SK-MEL-5 (cell line): ENCODE measurements at places on chromosomes 1 and 21. TPM values are rescaled to one million over a fixed set of nuclear protein-coding genes. Genes with fewer than 3 reads are reported as not detected.

- DNase-seq, result no peak
These were observed 341.0 kb downstream of the LMO4 start for GRCh38 chr1:87669674-87670073.

The WNT4 gene
- 0.16 and 0.18 TPM in 2 replicates for total RNA-seq

DNA sequence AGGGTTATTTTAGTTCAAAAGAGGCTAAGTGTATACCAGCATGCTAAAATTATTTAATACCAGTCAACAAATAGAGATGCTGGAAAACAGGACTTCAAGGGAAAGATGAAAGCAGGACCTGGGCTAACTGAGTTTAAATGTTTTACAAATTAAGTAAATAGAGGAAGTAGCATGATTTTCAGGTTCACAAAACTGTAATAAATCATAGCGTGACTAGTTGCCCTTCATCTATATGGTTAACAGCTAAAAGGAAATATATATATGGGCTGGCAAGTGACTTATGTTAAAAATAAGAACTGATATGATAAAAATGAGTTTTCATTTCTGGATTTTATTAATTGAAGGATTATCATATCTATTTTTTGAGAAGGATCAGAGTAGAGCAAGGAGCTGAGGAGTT is 25.6 kb downstream of the DPYD start:
- no peak for DNase-seq

DNA sequence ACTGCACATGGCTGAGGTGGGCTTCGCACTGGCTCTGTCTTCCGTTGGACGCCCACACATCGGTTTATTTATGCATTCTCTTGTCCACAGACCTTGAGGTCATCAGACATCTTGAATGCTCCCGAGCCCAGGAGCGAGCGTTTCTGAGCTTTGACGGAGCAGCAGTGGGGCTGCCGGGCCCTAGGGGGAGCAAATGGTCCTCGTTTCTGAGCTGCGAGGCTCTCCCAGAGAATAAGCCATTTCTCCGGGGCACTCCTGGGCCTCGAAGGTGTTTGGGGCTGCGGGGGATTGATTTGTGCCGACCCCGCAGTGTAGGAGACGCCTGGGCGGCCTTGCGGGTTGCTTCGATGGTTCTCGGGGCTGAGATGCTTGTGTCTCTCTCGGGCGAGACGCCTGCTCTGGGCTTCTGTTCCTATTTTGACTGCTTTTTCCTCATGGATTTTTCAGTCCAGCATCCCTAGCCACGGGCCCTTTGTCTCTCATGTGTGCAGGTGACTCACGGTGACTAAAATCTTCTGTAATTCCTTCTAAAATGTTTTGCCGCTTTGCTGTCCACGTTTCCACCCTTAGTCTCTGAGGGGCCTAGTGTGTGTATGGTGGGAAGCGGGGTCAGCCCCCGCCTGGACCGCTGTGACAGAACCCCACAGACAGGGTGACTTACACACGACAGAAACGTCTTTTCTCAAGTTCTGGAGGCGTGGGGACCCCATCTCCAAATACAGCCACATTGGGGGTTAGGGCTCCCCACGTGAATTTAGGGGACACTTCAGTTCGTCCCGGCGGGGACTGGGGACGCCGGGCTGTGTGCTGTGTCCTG is 62.1 kb downstream of the FAAP20 start:
- DNase-seq, result peak; percentile 21

- DNase-seq, result no peak
These were observed 9.5 kb downstream of the CHIT1 start for GRCh38 chr1:203219934-203220333.

- DNase-seq, result no peak
These were observed 21.4 kb upstream of the SPSB1 start for GRCh38 chr1:9271283-9271682.

The KIAA1614 gene
- total RNA-seq, result 0.08 and 0.32 TPM in 2 replicates

- DNase-seq, result no peak
These were observed 544.8 kb upstream of the CAMK1G start for GRCh38 chr1:209038735-209039134.

GRCh38 chr1:2336499-2336898 is 54.9 kb downstream of the MORN1 start:
- no peak for DNase-seq

The OR2T34 gene
- total RNA-seq, result not detected in 2 replicates

- DNase-seq, result no peak
These were observed 80.6 kb upstream of the TRABD2B start for GRCh38 chr1:48077795-48078222.

DNA sequence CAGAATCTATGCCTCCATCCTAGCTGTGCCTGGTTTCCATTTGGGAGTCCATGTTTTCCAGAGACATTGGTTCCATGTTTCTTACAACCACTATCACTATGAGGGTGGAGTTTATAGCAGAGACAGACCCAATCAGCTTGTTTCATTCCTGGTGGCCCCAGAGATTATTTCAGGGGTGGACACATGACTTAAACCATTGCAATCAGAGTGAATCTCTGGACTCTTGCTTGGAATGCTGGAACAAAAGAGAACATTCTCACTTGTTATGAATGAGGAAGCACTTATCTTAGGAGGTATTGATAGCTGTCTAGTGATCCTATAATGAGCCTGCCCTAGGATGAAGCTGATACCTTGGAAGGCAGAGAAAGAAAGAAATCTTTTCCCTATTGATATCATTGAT is 250.3 kb downstream of the ATG4C start:
- peak; percentile 75 for DNase-seq
